Central memory CD4-positive, alpha-beta T cell (primary cell): ENCODE measurements at places on chromosomes 3 and 15.
A peak's percentile ranks its signal among the peaks of the same experiment; 100 is the strongest.

DNA sequence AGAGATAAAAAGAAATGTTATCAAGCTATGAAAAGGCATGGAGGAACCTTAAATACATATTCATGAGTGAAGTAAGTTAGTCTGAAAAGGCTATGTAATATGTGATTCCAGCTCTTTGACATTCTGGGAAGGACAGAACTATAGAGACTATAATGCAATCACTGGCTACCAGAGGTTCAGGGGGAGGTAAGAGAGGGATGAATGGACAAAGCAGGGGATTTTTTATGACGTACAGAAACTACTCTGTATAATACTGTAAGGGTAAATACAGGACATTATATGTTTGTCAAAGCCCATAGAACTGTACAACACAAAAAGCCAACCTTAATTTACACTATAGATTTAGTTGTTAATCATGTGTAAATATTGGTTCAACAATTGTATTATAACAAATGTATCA lies 46.1 kb downstream of the MCTP2 start:
- no peak for DNase-seq

DNA sequence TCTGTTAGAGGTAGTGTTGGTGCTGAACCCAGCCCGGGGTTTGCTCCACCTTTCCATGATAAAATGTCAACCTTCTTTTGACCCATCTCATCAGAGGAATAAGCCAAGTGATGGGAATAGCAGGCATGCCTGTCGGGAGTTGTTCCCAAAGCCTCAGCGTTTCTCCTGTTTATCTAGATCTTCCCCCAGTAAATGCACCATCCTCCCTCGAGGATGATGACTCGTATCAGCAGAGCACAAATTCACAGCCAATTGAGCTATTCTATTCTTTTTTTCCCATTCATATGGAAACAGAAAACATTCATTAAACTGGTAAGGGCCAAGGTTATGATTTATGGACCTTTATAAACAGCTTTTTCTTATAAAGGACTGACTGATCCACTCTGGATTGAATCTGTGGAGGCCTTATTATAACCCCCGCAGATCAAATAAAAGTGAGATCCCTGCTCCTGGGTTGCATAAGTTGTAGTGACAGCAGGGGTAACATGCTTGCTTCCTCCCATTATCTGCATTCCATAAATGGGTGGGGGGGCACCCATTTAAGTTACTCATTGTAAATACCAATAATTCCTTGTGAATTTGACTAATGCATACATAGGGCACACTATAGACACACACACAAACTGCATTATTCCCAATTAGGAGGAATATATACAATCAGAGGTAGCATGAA lies 207.3 kb downstream of the PLCL2 start:
- DNase-seq = no peak

DNA sequence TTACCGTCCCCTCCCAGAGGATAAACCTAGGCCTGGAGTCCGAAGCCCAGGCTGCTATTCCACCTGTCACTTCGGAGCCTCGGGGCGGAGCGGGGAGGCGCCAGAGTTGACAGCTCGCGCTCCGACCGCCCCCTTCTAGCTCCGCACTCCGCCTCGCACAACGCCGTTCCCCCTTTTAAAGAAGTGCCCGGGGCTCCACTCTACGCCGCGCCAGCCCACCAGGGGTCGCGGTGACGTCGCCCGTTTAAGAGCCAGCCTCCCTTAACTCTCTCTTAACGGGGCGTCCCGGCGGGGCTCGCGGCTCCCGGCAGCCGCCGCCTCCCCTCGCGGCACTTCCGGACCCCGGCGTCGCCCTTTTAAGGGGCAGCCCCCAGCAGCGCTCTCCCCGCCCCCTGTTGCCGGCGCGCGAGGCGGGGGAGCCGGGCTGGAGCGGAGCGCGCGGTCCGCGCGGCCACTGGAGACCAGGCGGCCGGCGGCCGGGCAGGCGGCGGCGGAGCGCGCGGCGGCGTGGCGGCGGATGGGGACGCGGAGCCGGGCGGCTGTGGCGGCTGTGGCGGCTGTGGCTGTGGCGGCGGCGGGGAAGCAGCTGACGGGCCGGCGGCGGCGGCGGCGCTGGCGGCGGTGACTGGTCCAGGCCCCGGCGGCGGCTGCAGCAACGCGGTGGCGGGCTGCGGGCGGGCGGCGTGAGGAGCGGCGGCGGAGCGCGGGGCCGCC lies at the start of gene INAFM2:
TSS of gene INAFM2 (plus strand) at position 454 of the 714 bp plus-strand sequence. CDS start 364 bp downstream, outside the sequence.
- peak; percentile 86 for DNase-seq

DNA sequence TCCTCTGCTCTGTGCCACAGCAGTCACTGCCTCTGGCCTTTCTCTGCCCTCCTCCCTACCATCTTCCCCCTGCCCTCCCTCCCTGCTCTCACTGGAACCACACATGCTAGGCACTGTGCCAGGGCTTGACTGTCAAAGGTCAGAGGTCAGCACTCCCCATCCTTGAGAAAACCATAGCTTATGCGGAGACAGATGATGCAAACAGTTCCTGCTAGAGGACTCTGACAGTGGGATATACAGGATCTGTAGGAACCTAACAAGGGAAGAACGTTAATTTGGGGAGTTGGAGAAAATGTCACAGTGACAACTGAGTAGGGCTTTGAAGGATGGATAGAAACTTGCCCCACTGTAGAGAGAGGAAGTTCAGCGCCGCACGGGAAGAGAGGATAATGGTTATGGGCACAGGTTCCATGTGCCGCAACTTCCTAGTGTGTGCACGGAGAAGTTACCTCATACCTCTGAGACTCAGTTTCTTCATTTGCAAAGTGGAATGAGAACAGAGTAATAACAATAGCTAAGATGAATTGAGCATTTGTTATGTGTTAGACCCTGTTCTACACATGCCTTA lies 29.3 kb upstream of the XYLB start:
- DNase-seq = no peak

- no peak for DNase-seq
Measured at GRCh38 chr3:98897701-98898100, 3.8 kb downstream of the DCBLD2 start.

DNA sequence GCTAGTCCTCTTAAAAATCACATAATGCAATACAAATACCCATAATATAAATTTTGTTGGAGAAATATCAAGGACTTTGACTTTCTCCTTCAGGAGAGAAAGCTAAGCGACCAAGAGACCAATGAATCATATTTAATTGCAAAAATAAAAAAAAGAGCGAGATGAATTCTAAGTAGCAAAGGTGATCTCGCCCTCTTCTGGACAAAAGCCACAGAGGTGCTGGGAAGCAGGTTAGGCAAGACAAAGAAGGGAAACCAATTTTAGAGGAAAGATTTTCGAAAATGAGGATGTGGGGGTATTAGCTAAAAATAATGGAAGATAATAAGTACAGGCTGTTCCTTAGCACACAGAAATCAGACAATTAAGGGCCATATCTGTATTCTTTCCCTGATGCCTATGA lies 111.4 kb upstream of the PLAAT1 start:
- no peak for DNase-seq

DNA sequence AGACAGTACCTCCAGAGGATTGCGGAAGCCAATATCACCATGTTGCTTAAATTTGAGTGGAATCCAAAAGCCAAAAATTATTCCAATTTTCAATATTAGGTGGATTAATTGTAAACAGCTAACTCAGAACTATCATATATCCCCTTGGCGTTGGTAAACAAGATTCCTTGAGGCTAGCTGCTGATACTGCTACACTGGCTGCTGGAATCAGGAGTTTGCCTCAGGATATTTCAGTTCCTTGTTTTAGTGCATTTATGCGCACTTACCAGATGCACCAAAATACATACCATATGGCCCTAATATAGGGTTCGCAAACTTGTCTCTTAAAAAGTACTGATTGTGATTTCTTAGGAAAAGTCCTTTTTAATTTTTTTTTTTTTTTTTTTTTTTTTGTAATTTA lies 605.2 kb upstream of the NAALADL2 start:
- DNase-seq = no peak

GRCh38 chr15:76065245-76065644 lies 5.5 kb downstream of the TMEM266 start:
- peak; percentile 27 for DNase-seq

GRCh38 chr3:40754994-40755393 lies 230.2 kb downstream of the ZNF621 start:
- no peak for DNase-seq

DNA sequence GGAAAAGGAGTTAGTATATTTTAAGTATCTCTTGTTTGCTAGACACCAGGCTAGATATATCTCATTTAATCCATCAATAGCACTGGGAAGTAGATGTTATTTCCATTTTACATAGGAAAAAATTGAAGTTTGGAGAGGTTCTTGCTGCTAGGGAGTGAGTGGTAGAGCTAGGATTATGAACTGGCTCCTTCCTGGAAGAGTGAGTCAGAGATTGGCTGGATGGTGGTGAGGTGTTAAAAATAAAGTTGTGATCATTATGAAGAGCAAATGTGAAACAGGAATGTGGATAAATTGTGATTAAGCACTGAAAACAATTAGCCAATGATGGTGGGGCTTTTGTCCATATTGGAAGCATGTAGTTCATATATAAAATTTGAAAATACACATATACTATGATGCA lies 234.2 kb downstream of the WNT5A start:
- DNase-seq = no peak

- DNase-seq = no peak
Measured at GRCh38 chr3:43707998-43708397, 17.3 kb downstream of the ABHD5 start.

DNA sequence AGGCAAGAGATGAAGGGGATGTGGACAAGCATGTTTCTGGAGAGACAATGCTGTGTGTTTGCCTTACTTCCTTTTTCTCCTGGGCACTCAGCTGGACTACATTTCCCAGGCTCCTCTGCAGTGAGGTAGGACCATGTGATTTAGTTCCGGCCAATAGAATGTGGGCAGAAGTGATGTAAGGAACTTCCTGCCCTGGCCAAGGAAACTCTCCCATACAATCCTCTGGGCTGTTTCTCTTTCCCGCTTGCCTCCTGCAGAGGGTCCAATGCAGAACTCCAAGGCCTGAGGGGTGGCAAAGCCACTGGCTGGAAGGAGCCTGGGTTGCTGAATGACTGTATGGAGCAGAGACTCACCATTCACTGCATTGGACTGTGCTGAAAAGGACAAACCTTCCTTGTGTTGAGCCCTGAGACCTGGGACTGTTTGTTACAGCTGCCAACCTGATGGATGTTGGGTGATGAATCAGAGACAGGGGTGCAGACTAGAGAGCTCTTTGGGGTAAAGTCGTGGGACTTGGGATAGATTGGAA lies 82.7 kb upstream of the SLC6A6 start:
- DNase-seq = no peak

- no peak for DNase-seq
Measured at GRCh38 chr15:77863491-77864105, 213.9 kb downstream of the TBC1D2B start.

- DNase-seq = no peak
Measured at GRCh38 chr3:131501949-131502348, 822 bp downstream of the MRPL3 start.

DNA sequence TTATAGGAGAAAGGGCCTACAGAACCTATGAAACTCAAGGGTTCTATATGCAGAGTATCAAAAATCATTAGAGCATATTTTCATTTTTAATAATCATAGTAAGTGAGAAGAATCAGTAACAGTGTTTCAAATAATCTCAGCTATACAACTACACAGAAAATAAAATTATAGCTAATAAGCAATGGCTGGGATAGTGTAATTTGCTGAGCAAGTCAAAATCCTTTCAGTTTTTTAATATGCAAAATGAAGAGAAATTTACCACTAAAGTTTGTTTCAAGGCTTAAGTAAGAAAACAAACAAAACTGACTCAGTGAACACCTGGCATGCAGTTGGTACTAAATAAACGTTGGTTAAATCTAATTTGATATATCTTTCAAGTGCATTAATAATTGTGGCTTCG lies 66.2 kb downstream of the EFL1 start:
- DNase-seq = no peak

GRCh38 chr15:41501191-41501917 lies 7.7 kb downstream of the ITPKA start:
- no peak for DNase-seq

- no peak for DNase-seq
Measured at GRCh38 chr3:54999811-55000210, 72.0 kb upstream of the LRTM1 start.

GRCh38 chr3:113758389-113759024 lies 11.7 kb downstream of the ATP6V1A start:
- no peak for DNase-seq

DNA sequence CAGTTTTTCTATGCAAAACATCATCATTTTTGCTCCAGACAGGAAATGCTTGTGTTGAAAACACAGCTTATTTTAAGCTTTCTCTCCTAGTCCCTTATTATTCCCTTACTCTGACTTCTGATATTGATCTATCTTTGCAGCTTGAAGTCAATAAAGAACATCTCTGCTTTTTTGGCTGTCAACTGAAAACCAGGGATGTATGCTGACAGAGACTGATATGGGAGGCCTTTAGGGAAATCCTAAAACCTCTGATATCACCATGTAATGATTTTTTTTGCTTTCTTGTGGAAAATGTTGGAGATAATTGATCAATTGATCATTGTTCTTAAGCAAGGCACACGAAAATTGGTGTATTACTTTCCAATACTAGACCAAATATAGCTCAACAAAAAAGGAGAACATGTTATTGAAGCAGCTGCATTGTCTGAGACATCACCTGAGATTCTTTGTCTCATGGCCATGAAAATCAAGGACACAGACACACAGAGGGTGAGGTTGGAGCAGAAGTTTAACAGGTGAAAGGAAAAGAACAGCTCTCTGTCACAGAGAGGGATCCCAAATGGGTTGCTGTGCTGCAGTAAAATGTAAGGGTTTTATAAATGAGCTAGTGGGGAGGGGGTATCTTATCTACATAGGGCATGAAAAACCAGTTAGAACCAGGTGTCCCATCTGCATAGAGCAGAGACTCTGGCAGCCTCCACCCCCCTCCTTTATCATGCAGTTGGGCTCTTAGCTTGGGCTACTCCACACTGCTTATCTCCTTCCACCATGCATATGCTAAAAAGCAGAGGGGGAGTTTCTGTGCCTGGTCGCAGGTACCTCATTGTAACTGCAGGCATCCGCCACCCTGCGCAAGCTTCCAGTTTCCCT lies 17.0 kb upstream of the SENP7 start:
- DNase-seq = no peak

GRCh38 chr15:78083687-78084448 lies 6.4 kb upstream of the TBC1D2B start:
- DNase-seq = no peak

GRCh38 chr3:150825916-150826377 lies 63.0 kb upstream of the SIAH2 start:
- no peak for DNase-seq

DNA sequence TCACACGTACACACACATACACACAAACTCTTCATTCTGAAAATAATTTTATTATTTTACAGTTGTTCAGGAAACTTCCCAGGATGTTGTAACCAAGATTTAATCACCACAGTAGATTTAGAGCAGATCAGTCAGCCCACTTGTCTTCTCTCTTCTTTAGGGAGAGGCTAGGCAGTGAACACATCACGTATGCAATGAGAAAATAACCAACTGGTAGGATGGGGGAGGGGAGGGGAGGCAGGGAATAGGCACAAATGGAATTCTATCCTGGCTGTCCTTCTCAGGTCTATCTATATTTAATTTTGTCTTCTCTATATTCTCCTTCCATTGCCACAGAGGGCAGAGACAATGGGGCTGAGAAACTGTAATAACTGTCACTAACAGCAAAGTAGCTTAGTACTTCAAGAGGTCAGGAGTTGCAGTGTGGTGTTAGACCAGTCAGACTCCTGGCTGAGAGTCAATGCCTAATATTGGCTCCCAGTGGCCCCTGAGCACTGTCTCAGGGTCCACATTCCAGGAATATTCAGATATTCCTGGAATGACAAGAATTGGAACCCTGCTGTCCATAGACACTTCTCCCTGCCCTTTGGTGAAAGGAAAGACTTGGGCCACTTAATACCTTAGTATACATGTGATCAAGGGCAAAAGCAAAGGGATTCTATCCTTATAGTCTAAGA lies 2.6 kb upstream of the HCLS1 start:
- no peak for DNase-seq

GRCh38 chr15:79820820-79821219 lies 76.0 kb downstream of the MTHFS start:
- no peak for DNase-seq
